Activated T-cell treated with anti-CD3 and anti-CD28 coated beads for 48 hours (primary cell): ENCODE measurements at places on chromosomes 3 and 15.

GRCh38 chr3:132255041-132255745, 62.0 kb upstream of the ACP3 start:
- DNase-seq: no peak

GRCh38 chr3:156356537-156357363, 198.2 kb downstream of the SSR3 start:
- DNase-seq: no peak

DNA sequence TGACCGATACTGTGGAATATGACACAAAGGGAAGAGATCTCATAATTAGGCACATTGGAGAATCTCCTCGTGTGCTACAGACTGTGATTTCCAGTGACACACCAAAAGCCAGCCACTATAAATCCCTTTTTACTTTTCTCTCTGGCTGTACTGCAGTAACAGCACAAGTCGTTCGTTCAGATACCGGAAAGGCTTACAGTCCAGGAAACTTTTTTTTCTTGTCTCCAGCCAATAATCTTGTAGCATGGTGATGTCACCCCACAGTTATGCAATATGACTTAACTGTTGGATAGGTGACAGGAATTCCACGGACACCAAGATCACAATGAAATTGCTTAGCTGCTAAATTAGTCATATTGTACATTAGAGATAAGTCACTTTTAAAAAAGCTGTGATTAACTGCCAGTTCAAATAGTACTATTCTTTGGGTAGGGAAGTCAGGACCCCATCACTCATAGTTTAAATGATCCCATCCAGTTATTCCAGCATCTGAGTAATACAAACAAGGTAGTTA, 36.3 kb upstream of the TSC22D2 start:
- no peak for DNase-seq

GRCh38 chr3:17639257-17639656, 103.2 kb downstream of the TBC1D5 start:
- DNase-seq: no peak

- no peak for DNase-seq
These were observed 25.7 kb downstream of the TGFBR2 start for GRCh38 chr3:30632065-30632464.

DNA sequence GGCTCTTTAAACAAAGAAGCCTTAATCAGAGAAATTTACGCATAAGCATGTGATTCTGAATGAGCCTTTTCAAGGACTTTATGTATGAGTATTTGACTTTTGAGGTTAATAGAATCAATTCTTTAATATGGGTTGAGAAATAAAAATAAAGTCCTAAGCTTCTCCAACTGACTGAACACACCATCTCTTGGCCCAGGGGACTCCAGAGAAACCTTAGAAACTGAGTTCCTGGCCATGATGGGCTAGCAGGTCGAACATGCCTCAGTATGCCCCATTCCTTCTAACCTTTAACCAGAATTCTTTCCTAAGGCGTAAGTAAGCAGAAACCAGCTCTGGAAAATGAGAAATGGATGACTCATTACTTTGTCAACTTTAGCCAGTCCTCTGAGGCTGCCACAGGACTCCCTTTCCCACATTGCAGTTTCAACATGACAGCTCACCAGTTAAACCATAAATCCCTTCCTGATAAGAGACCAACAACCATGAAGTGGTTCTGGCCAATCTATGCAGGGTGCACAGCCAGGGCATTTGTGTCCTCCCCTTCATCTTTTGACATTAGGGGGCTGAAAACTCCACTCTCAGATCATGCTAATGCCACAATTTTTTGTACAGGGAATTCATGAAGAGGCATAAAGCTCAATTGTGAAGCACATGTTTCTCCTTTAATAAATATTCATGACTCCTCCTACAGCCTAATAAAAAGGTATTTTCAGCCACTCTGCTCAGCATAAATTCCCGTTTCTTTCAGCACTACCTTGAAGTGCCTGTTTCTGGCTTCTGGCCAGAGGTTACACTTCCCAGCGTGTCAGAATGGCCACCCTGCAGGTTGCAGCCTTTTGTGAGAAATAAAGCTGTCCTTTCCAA, 33.3 kb downstream of the TM4SF18 start:
- no peak for DNase-seq

GRCh38 chr3:148901987-148902791, 37.1 kb downstream of the CPA3 start:
- no peak for DNase-seq

DNA sequence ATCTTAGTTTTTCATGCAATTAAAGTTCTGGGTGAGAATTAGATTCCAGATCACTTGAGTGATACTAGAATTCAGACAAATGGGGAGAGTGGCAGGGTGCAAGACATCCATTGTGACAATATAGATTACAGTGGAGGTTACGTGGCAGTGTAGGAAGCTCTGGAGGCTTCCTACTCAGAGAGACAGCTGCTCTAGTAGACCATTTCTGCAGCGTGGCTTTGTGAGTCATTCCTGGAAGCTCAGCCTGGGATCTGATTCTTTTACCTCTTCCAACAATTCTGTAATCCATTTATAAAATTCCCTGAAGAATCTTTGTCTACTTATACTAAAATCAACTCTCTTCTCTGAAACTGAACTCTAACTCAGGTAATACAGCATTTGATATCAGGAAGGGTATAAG, 90.4 kb upstream of the ASB14 start:
- no peak for DNase-seq

DNA sequence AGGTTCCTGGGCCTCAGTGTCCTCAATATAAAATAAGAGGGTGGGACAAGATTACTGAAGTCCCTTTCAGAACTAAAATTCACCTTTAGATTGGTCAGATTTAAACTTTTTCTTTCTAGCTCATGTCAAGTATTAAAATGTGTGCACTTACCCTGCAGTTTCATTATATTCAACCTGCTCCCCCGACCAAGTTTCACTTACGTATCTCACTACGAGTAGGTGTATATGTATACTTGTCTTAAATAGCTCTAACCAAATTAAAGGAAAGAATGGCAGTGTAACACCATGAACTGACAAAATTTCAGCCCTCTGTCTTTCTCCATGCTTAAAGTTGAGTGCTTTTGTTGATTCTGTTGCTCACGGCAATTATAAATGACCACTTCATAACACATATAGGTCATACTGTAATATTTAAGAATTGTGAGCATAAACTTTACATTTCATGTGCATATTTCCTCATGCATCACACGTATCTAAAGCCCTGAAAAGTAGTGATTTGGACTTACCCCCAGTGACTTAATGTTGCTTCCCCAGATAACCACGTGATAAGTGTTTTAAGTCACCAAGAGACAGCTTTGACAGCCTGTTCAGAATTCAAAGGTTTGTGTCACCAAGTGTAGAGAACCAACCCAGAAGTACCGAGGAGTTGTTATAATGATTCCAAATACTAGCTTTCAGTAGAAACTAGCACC, 70.0 kb downstream of the PGPEP1L start:
- no peak for DNase-seq

GRCh38 chr3:61181874-61182273, 69.4 kb downstream of the FHIT start:
- DNase-seq: no peak

DNA sequence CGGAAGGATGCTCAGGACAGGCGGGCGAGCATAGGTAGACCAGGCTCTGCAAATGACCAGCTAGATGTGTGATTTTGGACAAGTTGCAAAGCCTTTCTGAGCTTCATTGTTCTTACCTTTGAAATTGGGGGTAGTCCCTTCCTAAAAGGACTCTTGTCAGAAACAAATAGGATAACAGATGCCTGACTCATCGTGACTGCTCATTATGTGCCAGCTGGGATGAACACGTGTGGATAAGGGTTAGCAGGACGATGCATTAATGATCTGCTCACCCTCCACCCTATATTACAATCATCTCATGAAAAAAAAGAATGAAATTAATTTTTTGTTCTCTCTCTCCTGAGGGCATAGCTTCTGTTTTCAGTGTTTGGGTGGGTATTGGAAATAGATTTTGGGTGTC, 223.4 kb downstream of the NR2F2 start:
- no peak for DNase-seq

DNA sequence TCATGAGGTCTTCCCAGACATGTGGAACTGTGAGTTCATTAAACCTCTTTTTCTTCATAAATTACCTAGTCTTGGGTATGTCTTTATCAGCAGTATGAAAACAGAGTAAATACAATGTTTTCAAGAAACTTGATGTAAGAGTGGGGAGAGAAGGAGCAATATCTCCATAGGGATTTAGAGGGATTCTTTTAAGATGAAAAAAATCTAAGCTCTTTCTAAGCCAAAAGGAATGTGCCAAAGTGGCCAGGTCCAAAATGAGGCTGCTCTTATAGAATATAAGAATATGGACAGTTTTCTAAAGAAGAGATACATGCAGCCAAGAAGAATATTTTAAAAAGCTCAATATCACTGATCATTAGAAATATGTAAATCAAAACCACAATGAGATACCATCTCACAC, 23.9 kb upstream of the RYK start:
- no peak for DNase-seq

GRCh38 chr3:72629191-72629631, 219.0 kb downstream of the SHQ1 start:
- no peak for DNase-seq

DNA sequence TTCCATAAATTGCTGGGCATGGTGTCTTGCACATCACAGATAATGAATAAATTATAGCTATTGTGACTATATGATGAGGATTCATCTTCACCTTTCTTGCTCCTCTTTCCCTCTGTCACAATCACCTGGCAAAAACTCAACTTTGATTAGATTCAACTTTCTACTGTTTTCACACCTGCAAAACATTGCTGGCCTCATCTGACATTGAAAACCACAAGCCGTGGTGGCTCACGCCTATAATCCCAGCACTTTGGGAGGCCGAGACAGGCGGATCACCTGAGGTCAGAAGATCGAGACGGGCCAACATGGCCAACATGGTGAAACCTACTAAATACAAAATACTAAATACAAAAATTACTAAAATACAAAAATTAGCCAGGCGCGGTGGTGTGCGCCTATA, 12.7 kb upstream of the PEX5L start:
- no peak for DNase-seq

- DNase-seq: peak; percentile 58
These were observed 135.1 kb upstream of the RASGRP1 start for GRCh38 chr15:38699633-38700230.

DNA sequence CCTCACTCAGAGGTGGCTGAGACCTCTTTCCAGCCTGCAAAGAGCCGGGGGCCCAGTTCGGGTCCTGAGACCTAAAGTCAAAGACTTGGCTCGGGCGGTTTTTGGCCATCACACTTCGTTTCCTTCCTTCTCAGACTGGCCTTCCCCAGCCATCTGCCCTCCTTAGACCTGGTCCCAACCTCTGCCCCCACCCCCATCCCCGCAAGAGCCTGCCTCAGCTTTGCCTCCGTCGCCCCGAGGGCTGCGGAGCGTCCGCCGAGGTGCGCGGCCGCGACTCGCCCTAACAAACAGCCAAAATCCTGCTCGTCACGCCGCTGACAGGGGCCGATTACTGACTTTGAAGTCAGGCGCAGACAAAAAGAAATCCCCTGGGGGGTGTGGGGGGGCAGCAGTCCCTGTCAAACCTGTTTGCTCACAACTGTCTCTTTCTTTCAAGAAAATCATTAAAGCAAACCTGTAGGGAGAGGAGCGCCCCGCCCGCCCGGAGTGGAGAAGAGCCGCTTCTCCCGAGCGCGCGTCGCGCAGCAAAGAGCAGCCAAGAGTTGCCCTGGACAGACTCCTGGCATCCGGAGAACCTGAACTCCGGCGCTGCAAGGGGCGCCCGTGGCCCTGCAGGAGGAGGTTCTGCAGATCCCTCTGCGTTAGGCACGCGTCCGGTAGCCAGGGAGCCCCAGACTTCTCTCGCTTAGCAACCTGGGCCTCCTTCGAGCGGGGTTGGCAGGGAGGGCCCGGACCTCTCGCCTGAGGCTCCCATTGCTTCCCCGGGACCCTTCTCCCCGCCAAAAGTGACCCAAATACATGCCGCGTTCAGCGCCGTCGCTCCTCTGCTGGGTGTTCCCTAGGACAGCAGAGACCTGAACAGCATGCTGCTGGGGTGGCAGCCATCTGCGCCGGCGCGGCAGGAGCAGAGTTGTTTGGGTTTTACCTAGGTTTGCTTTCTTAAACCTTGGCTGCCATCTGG, 4.5 kb downstream of the SOX14 start:
- DNase-seq: no peak

DNA sequence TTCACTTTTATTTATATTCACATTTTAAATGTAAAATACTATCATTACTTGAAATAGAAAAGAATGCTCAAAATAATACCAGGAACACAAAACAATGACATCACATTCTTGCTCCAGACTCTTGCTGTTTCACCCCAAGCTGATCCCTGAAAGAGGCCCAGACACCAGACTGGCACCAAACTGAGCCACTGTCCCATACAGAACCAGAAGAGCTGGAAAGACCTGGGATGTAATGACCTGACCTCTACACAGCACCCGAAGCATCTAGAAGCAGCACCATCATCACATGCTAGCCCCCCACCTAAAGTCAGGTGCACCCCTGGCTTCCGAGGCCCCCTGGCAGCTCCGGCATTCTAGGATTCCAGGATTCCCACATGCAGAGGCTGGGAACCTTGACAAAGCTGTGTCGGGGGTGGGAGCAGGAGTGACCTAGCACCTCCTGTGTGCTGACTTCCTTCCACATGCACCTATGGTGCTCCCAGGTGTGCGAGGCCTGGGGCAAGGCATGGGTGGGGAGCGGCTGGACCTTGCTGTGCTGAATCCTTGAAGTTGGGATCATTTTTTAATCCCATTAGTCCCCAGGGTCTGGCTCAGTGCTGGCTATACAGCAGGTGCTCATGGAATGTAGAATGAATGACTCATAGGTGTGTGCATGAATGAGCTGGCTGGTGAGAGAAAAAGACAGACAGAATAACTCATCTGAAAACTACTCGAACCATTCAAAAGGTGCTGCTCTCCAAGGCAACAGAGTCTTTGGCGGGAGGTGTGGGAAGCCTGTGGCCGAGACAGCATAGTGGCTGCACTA, 144.7 kb upstream of the IQSEC1 start:
- no peak for DNase-seq

- DNase-seq: no peak
These were observed 15.9 kb downstream of the SH3GL3 start for GRCh38 chr15:83462953-83463433.

GRCh38 chr3:29274667-29275066, 6.2 kb upstream of the RBMS3 start:
- no peak for DNase-seq

DNA sequence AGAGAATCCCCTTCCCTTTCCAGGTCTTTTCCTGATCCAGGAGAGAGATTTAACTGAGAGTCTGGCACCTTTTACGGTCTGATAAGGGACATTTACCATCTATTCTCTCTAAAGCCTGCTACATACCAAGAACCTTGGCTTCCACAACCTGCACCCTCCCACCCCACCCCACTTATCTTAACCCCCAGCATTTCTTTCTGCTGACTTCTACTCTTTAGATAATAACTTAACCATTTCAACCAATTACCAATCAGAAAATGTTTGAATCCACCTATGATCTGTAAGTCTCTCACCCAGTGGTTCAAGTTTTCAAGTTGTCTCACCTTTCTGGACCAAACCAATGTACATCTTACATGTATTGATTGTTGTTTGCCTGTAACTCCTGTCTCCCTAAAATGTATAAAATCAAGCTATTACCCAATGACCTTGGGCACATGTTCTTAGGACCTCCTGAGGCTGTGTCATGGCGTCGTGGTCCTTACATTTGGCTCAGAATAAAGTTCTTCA, 74.0 kb downstream of the MCF2L2 start:
- no peak for DNase-seq
